ENCODE measurements at places on chromosomes 12 and 14.

DNA sequence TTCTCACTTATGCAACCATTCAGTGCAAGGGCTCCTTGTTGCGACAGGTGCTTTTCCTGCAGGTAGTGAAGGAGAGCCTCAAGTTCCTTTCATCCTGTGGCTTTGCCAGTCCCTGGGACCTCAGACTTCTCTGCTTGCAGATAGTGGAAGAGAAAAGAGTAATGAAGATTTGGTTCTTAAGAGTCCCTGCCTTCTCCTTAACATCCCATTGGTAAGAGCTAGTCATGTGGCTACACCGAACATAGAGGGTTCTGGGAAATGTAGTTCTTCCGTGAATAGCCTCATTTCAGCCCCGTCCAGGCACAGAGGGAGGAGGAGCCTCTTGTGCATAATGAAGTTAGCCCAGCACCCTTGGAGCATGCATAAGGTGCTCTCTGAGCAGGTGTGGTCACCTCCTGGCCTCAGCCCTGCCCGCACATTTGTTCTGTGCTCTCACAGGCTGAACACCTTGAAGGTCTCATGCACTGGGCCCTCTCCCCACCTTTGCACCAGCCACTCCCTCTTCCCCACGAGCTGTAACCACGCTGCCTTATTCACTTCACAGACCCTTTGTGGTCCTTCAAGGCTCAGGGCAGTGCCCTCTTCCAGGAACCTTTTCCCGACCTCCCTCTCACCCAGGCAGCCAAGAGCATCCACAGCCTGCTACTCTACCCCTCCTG lies 134.0 kb downstream of the BCL11B start:
- no peak for DNase-seq

GRCh38 chr14:85093631-85094330 lies 436.2 kb upstream of the FLRT2 start:
- DNase-seq, result no peak

- DNase-seq, result no peak
Measured at GRCh38 chr12:85329913-85330312, 49.9 kb downstream of the ALX1 start.

DNA sequence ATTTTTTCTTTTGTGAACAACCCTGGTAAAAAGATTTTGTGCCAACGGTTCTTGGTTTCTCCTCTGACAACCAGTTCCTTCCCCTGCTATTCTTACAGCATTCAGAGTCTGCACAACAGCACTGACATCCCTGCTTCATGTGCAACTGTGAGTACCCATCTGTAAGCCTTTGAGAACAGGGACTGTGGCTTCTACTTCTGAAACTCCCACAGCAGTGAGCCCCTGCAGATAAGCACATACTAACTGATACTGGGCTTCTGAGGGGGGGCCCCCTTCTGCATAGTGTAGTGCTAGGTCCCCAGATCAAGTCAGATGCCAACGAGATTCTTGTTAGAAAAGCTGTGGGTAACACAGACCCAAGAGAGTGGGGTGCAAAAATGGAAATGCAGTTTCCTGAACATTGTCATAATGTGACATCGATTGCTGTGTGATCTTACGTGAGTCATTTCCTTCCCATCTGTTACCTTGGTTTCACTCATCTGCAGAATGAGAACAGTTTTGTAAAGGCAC lies 11.1 kb upstream of the NINJ2 start:
- no peak for DNase-seq

GRCh38 chr12:64531665-64532334 lies 78.5 kb upstream of the RASSF3 start:
- DNase-seq, result no peak
